ENCODE measurements at places on chromosomes 2 and 18. TPM values are rescaled to one million over a fixed set of nuclear protein-coding genes. Genes with fewer than 3 reads are reported as not detected.
A peak's percentile ranks its signal among the peaks of the same experiment; 100 is the strongest.

- H3K4me3 ChIP-seq = no peak overlapping the region
- DNase-seq = no peak
- no peak overlapping the region for H3K27ac ChIP-seq
- no peaks in the 10 kb centered on the region for H3K27me3 ChIP-seq
Observed at GRCh38 chr2:180246268-180246667, 239.2 kb upstream of the CWC22 start.

GRCh38 chr2:216603010-216603883 lies 30.0 kb upstream of the IGFBP2 start:
- no peak overlapping the region for H3K27ac ChIP-seq
- H3K4me3 ChIP-seq = no peak overlapping the region
- H3K27me3 ChIP-seq = no peaks in the 10 kb centered on the region
- H3K4me1 ChIP-seq = peaks cover 10% of the 10 kb centered on the region
- no peaks in the 10 kb centered on the region for H3K36me3 ChIP-seq
- no peak for DNase-seq

DNA sequence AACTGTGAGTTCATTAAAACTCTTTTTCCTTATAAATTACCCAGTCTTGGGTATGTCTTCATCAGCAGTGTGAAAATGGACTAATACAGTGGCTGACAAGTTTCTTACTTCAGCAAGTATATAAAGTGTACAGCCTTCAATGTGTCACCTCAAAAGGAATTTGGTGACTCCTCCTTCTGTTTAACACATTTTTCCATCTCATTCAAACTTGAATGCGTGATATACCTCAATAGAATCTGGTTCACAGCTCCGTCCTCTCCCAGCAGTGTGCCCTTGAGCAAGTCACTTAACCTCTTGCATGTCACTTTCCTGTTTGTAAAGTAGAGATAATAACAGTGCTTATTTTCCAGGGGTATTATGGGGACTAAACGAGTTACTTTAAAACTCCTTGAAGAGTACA lies 159.6 kb downstream of the CCBE1 start:
- H3K27ac ChIP-seq = no peak overlapping the region
- H3K4me1 ChIP-seq = no peaks in the 10 kb centered on the region
- H3K27me3 ChIP-seq = peaks cover 6% of the 10 kb centered on the region
- no peaks in the 10 kb centered on the region for H3K36me3 ChIP-seq
- no peak overlapping the region for H3K4me3 ChIP-seq

- H3K4me3 ChIP-seq = no peak overlapping the region
- H3K27me3 ChIP-seq = no peaks in the 10 kb centered on the region
- no peak for DNase-seq
- H3K36me3 ChIP-seq = no peaks in the 10 kb centered on the region
Observed at GRCh38 chr18:75139226-75139911, 69.6 kb downstream of the PTGR3 start.

- H3K27me3 ChIP-seq = no peaks in the 10 kb centered on the region
- H3K27ac ChIP-seq = no peak overlapping the region
- H3K4me1 ChIP-seq = peaks cover 9% of the 10 kb centered on the region
- no peaks in the 10 kb centered on the region for H3K36me3 ChIP-seq
- H3K4me3 ChIP-seq = no peak overlapping the region
- no peak for DNase-seq
Observed at GRCh38 chr2:12602661-12603060, 114.1 kb upstream of the TRIB2 start.

GRCh38 chr18:79766308-79766707 lies 31.4 kb upstream of the KCNG2 start:
- H3K27me3 ChIP-seq = no peaks in the 10 kb centered on the region
- DNase-seq = no peak
- H3K4me3 ChIP-seq = no peak overlapping the region

DNA sequence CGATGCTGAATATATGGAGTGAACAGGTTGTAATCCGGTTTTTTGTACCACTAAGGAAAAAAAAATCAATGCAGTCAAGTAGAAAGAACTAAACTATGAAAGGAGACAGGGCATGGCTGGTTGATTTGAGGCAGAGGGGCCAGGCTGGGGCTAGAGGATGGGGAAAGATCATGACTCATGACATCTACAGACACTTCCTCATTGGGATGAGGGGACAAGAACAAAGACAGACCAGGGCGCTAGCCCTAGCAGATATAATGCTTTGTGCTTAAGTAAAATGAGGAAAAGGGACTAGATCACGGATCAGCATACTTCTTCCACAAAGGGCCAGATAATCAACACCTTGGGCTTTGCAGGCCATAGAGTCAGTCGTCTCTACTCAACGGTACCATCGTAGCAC lies 55.8 kb downstream of the ST6GAL2 start:
- H3K27ac ChIP-seq = no peak overlapping the region
- H3K4me1 ChIP-seq = no peaks in the 10 kb centered on the region
- no peaks in the 10 kb centered on the region for H3K27me3 ChIP-seq
- no peak overlapping the region for H3K4me3 ChIP-seq

GRCh38 chr2:149716687-149717086 lies 129.1 kb upstream of the MMADHC start:
- H3K27me3 ChIP-seq = no peaks in the 10 kb centered on the region
- no peak overlapping the region for H3K4me3 ChIP-seq
- DNase-seq = no peak
- no peaks in the 10 kb centered on the region for H3K36me3 ChIP-seq
- H3K4me1 ChIP-seq = no peaks in the 10 kb centered on the region

GRCh38 chr18:50297621-50298442 lies 10.3 kb upstream of the CXXC1 start:
- H3K27me3 ChIP-seq = no peaks in the 10 kb centered on the region
- H3K4me1 ChIP-seq = no peaks in the 10 kb centered on the region
- H3K36me3 ChIP-seq = no peaks in the 10 kb centered on the region
- peak overlapping the region; percentile 59 for H3K4me3 ChIP-seq
- H3K27ac ChIP-seq = no peak overlapping the region

DNA sequence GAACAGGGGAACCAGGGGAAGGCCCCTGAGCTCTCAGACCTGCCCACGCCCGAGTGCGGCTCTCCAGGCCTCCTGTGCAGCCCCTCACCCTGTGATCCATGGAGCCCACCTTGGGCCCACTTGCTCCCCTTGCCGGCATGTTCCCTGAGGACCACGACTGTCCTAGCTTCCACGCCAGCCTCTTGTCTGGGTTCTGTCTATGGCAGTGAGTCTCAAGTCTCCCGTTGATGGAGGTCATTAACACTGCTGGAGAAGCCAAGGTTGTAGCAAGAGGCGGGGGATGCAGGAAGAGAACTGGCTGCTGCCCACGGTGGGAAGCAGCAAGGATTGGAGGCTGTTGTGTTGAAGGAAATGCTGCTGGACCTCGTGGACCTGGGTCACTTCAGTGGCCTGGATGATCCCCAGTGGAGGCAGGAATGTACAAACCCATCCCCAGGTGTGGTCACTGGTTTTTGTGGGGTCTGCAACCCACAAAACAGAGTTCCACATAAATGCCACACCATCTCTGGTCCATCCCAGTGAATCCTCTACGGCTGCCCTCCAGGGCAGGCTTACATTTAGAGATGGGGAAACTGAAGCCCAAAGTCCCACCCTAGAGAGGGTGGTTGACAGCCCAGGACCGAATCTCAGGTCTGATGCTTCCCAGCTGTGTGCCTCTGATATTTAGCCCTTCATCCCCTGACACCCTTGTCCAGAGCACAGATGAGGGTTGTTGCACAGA lies 150.3 kb downstream of the NDUFA10 start:
- H3K36me3 ChIP-seq = no peaks in the 10 kb centered on the region
- no peaks in the 10 kb centered on the region for H3K4me1 ChIP-seq
- DNase-seq = no peak
- no peak overlapping the region for H3K27ac ChIP-seq
- H3K27me3 ChIP-seq = no peaks in the 10 kb centered on the region
- no peak overlapping the region for H3K4me3 ChIP-seq

- DNase-seq = peak; percentile 89
- H3K36me3 ChIP-seq = no peaks in the 10 kb centered on the region
- H3K4me1 ChIP-seq = peaks cover 13% of the 10 kb centered on the region
- H3K27ac ChIP-seq = peak overlapping the region; percentile 86
Observed at GRCh38 chr2:43293744-43294695, 67.6 kb upstream of the ZFP36L2 start.

GRCh38 chr2:129708221-129708967 lies 271.1 kb upstream of the RAB6C start:
- H3K36me3 ChIP-seq = no peaks in the 10 kb centered on the region
- H3K27ac ChIP-seq = no peak overlapping the region
- H3K4me3 ChIP-seq = no peak overlapping the region
- H3K4me1 ChIP-seq = no peaks in the 10 kb centered on the region

DNA sequence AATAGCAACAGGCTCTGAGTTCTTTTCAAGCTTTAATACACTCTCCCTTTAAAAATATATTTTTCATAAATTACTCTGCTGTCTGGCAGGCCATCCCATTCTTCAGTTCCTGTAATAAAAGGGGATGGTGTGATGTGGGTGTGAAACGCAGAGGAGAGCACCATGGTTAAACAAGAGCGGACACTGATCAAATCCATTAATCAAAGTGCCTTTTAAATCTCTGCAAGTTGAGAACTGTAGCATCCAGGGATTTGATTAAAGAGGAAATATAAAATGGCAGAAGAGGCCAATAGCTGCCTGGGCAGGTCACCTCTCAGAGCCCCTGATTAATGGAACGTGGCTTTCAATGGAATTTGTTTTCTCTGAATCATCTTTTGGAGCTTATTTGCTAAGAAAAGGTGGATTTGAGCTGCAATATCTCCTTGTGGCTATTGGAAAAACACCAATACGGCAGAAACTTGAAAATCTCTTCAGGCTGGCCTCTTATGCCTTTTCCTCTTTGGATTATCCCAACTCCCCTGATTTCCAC lies 96.9 kb downstream of the ACTR3 start:
- H3K4me3 ChIP-seq = no peak overlapping the region
- H3K36me3 ChIP-seq = no peaks in the 10 kb centered on the region
- no peaks in the 10 kb centered on the region for H3K27me3 ChIP-seq
- H3K27ac ChIP-seq = no peak overlapping the region

DNA sequence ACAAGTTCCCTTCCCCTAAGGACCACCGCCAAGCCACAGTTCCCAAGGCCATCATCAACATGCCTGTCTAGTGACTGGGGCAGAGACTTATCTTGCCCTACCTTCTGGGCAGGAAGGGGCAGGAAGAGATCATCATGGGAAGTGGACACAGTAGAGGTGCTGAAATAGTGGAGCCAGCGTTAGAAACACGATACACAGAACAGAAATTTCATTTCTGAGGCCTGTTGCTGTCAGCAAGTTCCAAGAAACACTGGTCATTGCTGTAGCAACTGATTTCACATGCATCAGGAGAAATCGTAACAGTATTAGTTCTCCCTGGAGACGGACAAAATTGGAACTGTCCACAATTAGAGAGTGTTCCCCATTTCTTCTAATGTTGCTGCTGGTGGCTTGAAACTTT lies 83.0 kb downstream of the COLEC12 start:
- no peaks in the 10 kb centered on the region for H3K4me1 ChIP-seq
- H3K36me3 ChIP-seq = no peaks in the 10 kb centered on the region
- H3K27ac ChIP-seq = no peak overlapping the region
- no peak for DNase-seq

DNA sequence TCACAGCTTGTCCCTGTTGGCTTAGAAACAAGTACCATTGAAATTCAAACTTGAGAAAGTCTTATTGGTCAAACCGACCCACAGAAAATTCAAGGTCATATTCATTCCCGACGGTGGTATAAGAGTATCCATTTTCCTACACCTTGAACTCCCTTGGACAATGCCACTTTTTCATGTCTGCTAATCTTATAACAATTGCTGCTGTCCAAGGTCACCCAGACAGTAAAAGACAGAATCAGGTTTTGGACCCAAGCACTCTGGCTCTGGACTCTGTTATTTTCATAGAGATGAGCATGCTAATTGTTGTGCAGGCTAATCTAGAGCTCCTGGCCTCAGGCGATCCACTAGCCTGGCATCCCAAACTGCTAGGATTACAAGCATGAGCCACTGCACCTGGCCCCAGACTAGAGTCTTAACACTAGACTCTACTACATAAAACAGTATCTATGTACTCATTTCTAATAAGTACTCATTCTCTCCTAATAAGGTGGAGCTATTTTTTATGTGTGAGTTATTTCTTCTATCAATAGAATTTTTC lies 57.8 kb downstream of the C2orf76 start:
- DNase-seq = no peak
- H3K36me3 ChIP-seq = no peaks in the 10 kb centered on the region
- no peaks in the 10 kb centered on the region for H3K4me1 ChIP-seq
- no peak overlapping the region for H3K27ac ChIP-seq
- H3K4me3 ChIP-seq = no peak overlapping the region
- no peaks in the 10 kb centered on the region for H3K27me3 ChIP-seq

DNA sequence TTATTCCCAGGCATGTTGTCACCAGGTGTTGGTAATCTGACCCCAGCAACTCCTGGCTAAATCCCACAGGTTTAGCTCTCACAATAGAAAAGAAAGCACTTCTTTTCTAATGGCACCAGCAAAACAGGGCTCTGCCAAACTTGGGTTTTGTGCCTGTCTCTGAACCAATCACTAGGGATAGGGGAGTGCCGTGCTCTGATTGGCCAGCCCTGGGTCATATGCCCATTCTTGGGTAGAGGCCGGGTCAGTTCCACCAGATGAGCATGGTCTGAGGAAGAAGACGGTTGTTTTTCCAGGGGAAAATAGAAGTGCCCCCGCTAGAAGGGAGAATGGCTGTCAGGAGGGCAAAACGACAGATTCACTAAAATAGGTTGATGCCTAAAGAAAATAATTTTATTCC lies 14.7 kb downstream of the CDK15 start:
- H3K36me3 ChIP-seq = no peaks in the 10 kb centered on the region
- no peaks in the 10 kb centered on the region for H3K4me1 ChIP-seq
- H3K27ac ChIP-seq = no peak overlapping the region
- H3K4me3 ChIP-seq = no peak overlapping the region

DNA sequence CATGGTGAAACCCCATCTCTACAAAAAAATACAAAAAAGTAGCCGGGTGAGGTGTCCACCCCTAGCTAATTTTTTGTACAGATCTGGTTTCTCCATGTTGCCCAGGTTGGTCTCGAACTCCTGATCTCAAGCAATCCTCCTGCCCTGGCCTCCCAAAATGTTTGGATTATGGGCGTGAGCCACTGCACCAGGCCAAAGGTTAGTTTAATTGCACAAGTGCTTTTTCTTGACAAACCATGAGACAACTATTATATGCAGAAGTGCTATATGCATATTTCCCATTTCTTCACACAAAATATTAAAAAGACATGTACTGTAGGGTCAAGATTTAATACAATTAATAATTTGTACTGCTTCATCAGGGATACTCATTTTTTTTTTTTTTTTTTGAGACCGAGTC lies 5.0 kb upstream of the GGCX start:
- no peaks in the 10 kb centered on the region for H3K27me3 ChIP-seq
- H3K36me3 ChIP-seq = no peaks in the 10 kb centered on the region
- no peak for DNase-seq
- H3K27ac ChIP-seq = no peak overlapping the region

AMER3 gene
- 0.05 TPM for polyA plus RNA-seq

SLC9A4 gene
- 1.6 TPM for polyA plus RNA-seq

MSH6 gene
- 50.2 TPM for polyA plus RNA-seq

PARD3B gene
- 11.5 TPM for polyA plus RNA-seq

CAPN13 gene
- 5.9 TPM for polyA plus RNA-seq

FBLN7 gene
- polyA plus RNA-seq = 1.7 TPM

SETBP1 gene
- polyA plus RNA-seq = 10.3 TPM

CRYBA2 gene
- not detected for polyA plus RNA-seq

SLC23A3 gene
- 0.80 TPM for polyA plus RNA-seq

PTPN18 gene
- 34.7 TPM for polyA plus RNA-seq

NR4A2 gene
- polyA plus RNA-seq = 5.8 TPM

All from hepatocyte (in vitro differentiated cells).